ENCODE measurements at places on chromosomes 1 and 21. TPM values are rescaled to one million over a fixed set of nuclear protein-coding genes. Genes with fewer than 3 reads are reported as not detected.

The FHAD1 gene
- total RNA-seq: 5.0 TPM

DNA sequence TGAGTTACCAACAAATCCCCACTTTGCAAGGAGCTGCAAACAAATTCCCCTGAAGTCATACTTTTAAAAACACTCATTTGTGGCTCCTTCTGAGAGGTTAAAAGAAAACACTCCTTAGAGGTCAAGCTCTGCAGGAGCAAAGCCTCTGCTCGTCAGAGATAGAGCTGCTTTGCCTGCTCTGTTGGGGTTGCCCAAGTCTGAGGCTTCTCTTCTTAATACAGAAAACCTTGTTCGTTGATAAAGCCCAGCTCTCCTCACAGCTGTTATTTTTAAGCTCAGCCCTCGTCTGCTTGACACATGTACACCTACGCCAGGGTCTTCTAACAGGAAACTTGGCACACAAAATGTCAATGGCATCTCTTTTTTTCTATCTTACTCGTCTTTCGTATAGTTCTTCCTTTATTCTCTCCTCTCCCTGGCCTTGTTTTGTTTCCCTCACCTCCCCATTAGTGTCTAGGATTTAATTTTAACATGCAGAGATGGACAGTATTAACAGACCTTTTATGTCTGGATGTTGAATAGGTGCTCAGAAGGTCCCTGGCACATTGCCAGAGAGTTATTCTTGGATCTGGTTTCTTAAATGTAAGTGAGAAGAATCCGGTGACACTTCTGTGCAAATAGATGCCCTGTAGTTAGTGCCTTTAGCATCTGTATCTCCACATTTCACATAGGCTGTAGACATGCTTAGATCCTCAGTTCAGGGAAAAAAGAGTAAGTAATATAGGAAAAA, 86.0 kb downstream of the LRRC53 start:
- H3K27me3 ChIP-seq: no peaks in the 10 kb centered on the region
- H3K4me3 ChIP-seq: no peak overlapping the region
- H3K4me1 ChIP-seq: peaks cover 9% of the 10 kb centered on the region
- H3K27ac ChIP-seq: no peak overlapping the region

The CPLANE2 gene
- 16.5 TPM for total RNA-seq

DNA sequence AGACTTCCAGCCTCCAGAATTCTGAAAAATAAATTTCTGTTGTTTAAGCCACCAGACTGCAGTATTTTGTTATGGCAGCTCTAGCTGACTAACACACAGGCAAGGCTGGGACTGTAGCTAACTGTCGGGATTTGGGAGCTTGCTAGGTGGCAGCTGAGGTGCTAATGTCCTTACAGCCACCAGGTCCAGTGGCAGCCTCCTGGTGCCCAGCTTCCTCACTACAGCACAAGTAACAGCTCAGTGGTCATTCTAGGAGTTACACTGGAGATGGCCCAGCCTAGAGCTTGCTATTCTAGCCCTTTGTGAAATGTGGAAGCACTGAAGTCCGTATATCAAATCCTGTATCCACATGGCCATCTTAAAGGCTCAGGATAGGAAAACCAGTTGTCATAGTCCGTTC, 4.3 kb upstream of the C1orf115 start:
- no peaks in the 10 kb centered on the region for H3K36me3 ChIP-seq
- DNase-seq: no peak
- no peak overlapping the region for H3K27ac ChIP-seq
- peaks cover 3% of the 10 kb centered on the region for H3K4me1 ChIP-seq
- H3K27me3 ChIP-seq: peaks cover 9% of the 10 kb centered on the region

GRCh38 chr1:201240171-201240570, 43.1 kb upstream of the PKP1 start:
- DNase-seq: no peak
- no peak overlapping the region for H3K4me3 ChIP-seq
- H3K27me3 ChIP-seq: peaks cover 17% of the 10 kb centered on the region
- H3K27ac ChIP-seq: no peak overlapping the region
- H3K36me3 ChIP-seq: no peaks in the 10 kb centered on the region
- no peaks in the 10 kb centered on the region for H3K4me1 ChIP-seq

The LCE3E gene
- total RNA-seq: not detected

The KCNQ4 gene
- 0.67 TPM for total RNA-seq

DNA sequence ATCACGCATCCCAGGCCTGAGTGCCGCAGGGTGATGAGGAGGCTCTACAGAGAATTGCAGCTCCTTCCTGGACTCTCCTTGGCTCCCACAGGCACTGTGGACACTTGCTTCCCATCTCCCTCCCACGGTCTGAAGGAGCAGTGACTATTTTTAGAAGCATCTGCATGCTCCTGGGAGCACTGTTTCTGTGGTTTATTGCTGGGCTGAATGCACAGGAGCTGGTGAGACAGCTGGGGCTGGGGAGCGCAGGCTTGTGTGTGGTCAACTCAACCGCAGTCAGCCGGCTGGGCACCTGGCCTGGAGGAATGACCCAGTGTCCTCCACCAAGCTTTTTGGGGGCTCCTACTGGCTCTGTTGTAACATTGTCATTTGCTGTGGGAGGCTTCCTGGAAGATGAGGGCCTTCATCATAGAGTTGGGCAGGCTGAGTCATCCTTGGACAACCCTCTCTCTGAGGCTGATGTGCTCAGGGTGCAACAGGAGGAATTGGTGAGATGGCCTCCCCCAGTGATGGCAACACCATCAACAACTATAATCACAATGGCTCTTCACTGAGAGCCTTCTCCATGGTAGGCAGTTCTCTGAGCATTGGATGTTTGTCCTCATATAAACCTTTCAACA, 1.7 kb downstream of the NFASC start:
- no peak overlapping the region for H3K4me3 ChIP-seq
- DNase-seq: no peak
- H3K4me1 ChIP-seq: peaks cover 2% of the 10 kb centered on the region
- peaks cover 8% of the 10 kb centered on the region for H3K27me3 ChIP-seq

The GPR3 gene
- total RNA-seq: 1.1 TPM

The TAL1 gene
- total RNA-seq: not detected

DNA sequence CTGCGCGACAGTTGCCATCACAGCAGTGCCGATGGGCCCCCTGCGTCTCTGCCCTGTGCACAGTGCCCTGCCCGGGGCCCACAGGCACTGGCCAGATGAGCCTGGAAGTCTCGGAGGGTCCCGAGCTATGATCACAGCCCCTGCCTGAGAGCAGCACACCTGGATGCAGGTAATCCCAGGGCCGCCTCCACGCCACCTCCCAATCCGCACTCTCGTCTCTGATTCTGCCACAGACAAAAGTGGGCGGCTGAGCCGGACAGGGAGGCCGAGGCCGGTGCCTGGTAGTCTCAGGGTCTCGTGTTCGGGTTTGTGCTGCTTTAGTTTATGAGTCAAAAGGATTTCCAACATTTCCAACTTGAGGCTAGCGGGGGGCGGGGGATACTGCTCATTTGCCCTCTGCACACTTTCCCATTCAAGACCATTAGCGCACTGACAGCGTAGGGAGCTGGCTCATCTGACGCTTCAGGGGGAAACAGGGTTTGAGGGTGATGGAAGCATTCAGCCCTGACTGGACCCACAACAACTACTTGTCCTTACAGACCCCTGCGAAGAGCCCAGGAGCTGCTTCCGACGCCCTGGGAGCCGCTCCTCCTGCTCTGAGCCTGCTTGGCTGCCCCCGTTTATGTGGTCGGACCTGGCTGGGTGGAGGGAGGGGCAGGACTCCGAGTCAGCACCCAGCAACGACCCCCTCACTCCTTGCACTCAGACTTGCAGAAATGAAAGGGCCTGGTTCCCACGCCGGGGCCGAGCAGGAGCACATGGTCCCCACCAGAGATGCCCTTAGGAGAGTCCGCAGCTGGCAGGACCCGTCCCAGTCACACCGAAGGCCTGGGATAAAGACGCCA, 1.8 kb upstream of the TTC34 start:
- peaks cover 4% of the 10 kb centered on the region for H3K36me3 ChIP-seq
- no peak for DNase-seq
- H3K4me3 ChIP-seq: no peak overlapping the region
- no peaks in the 10 kb centered on the region for H3K4me1 ChIP-seq
- H3K27me3 ChIP-seq: no peaks in the 10 kb centered on the region
- H3K27ac ChIP-seq: no peak overlapping the region

The ELF3 gene
- total RNA-seq: 71.9 TPM

The RRP15 gene
- total RNA-seq: 25.3 TPM

The FMO1 gene
- not detected for total RNA-seq

- no peak overlapping the region for H3K27ac ChIP-seq
- peak overlapping the region; percentile 55 for H3K4me3 ChIP-seq
- no peak for DNase-seq
- no peaks in the 10 kb centered on the region for H3K27me3 ChIP-seq
Observed at GRCh38 chr1:156497743-156498431, 2.7 kb downstream of the MEF2D start.

The LCE2D gene
- total RNA-seq: not detected

DNA sequence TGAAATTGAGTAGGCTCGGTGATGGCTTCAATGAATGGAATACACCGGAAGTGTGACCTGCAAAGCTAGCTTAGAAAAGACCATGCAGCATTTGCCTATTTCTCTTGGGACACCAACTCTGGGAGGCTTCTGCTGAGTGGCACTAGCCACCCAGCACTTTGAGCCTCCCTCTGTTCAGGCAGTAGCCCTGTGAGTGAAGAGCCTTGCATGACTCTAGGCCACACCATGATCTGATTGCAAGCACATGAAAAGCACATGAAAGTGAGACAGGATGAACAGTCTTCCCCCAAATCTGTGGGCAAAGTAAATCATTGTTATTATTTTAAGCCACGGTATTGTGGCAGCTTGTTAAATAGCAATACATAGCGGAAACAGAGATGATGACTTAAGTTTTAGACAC, 2.8 kb downstream of the CD48 start:
- H3K27ac ChIP-seq: no peak overlapping the region
- DNase-seq: no peak
- no peaks in the 10 kb centered on the region for H3K36me3 ChIP-seq
- H3K4me1 ChIP-seq: no peaks in the 10 kb centered on the region
- peaks cover 2% of the 10 kb centered on the region for H3K27me3 ChIP-seq

- no peak overlapping the region for H3K27ac ChIP-seq
- H3K4me1 ChIP-seq: peaks cover 13% of the 10 kb centered on the region
- no peaks in the 10 kb centered on the region for H3K36me3 ChIP-seq
- no peak overlapping the region for H3K4me3 ChIP-seq
Observed at GRCh38 chr1:236489710-236490377, 33.9 kb upstream of the LGALS8 start.

- no peak overlapping the region for H3K27ac ChIP-seq
- H3K4me3 ChIP-seq: no peak overlapping the region
- peaks cover 13% of the 10 kb centered on the region for H3K4me1 ChIP-seq
- no peaks in the 10 kb centered on the region for H3K27me3 ChIP-seq
- DNase-seq: no peak
- no peaks in the 10 kb centered on the region for H3K36me3 ChIP-seq
Observed at GRCh38 chr1:42737257-42737656, 2.8 kb downstream of the CLDN19 start.

- no peak overlapping the region for H3K4me3 ChIP-seq
- no peaks in the 10 kb centered on the region for H3K36me3 ChIP-seq
- no peak for DNase-seq
- peaks cover 2% of the 10 kb centered on the region for H3K4me1 ChIP-seq
Observed at GRCh38 chr1:177571485-177572076, 398.3 kb downstream of the SEC16B start.

The LCE1C gene
- total RNA-seq: not detected

The OR2G6 gene
- not detected for total RNA-seq

The SARS1 gene
- 135 TPM for total RNA-seq

The MSH4 gene
- total RNA-seq: 0.55 TPM

The TP53BP2 gene
- total RNA-seq: 59.2 TPM

- H3K36me3 ChIP-seq: no peaks in the 10 kb centered on the region
- DNase-seq: no peak
- no peaks in the 10 kb centered on the region for H3K27me3 ChIP-seq
- H3K4me3 ChIP-seq: no peak overlapping the region
Observed at GRCh38 chr1:14949270-14949835, 204.2 kb upstream of the TMEM51 start.

The DHDDS gene
- 44.4 TPM for total RNA-seq

The OR14K1 gene
- not detected for total RNA-seq

Data from progenitor cell of endocrine pancreas (in vitro differentiated cells).